Endothelial cell (in vitro differentiated cells): ENCODE measurements at places on chromosomes 5 and 9.
A peak's percentile ranks its signal among the peaks of the same experiment; 100 is the strongest.

GRCh38 chr5:160048131-160048530, 39.2 kb downstream of the TTC1 start:
- no peak for DNase-seq

GRCh38 chr9:136373300-136374182, at the start of gene CARD9:
TSS of gene CARD9 (minus strand) at chr9:136373669. CDS start at chr9:136372078, 1,591 bp downstream.
- DNase-seq = no peak

GRCh38 chr5:59123595-59124561, 541.0 kb downstream of the RAB3C start:
- DNase-seq = no peak

- DNase-seq = no peak
These were observed 11.8 kb upstream of the CHD1 start for GRCh38 chr5:98940581-98940980.

DNA sequence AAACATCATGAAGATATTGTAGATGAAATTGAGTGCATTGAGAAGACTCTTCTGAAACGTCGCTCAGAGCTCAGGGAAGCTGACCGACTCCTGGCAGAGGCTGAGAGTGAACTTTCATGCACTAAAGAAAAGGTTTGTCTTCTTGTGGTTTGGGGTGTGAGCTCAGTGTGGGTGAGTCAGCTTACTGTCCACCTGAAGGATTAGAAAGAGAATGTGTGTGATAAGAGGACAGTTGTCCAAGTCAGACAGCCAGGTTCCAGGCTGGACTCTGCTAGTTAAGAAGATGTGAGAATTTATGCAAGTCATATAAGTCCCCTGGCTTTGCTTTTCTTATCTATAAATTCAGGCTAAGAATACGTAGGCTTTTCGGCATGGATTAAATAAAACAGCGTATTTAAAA, 46.9 kb downstream of the RAB14 start:
- no peak for DNase-seq

DNA sequence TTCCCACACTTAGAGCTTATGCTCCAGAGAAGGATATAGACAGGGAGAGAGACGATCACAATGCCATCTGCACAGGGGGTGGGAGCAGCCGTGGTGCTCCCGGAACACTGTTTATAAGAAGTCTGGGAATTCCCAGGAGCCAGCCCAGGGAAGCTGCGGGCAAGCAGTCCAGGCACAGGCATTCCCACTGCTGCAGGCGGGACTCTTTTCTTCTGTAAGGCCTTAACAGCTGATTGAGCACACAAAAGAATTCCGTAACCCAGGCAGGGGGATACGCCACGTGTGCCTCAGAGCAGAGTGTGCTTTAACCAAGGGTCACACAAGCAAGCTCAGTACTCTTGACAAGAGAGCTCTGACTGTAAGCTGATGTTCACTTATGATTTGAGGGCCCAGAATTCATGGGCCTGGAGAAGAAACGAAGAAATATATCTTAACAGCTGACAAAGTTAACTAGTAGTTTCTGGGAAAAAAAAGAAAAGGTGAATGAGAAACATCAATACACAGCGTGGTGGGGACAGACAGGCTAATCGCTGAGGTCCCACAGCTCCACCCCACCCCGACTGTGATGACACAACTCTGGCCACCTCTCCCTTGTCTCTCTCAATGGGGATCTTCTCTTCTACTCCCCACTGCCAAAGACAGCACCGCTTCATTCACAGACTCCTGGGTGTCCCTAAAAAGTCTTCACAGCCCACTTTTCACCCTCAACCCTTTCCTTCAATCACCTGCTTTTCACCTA, 85.9 kb upstream of the SIMC1 start:
- DNase-seq = no peak

- no peak for DNase-seq
These were observed 115.8 kb upstream of the OTULINL start for GRCh38 chr5:14465776-14466175.

- no peak for DNase-seq
These were observed 164.3 kb upstream of the PRDM9 start for GRCh38 chr5:23343121-23343520.

GRCh38 chr9:121485623-121486022, 14.0 kb downstream of the GGTA1 start:
- DNase-seq = no peak

- no peak for DNase-seq
These were observed 424.6 kb upstream of the KLF4 start for GRCh38 chr9:107914151-107914550.

DNA sequence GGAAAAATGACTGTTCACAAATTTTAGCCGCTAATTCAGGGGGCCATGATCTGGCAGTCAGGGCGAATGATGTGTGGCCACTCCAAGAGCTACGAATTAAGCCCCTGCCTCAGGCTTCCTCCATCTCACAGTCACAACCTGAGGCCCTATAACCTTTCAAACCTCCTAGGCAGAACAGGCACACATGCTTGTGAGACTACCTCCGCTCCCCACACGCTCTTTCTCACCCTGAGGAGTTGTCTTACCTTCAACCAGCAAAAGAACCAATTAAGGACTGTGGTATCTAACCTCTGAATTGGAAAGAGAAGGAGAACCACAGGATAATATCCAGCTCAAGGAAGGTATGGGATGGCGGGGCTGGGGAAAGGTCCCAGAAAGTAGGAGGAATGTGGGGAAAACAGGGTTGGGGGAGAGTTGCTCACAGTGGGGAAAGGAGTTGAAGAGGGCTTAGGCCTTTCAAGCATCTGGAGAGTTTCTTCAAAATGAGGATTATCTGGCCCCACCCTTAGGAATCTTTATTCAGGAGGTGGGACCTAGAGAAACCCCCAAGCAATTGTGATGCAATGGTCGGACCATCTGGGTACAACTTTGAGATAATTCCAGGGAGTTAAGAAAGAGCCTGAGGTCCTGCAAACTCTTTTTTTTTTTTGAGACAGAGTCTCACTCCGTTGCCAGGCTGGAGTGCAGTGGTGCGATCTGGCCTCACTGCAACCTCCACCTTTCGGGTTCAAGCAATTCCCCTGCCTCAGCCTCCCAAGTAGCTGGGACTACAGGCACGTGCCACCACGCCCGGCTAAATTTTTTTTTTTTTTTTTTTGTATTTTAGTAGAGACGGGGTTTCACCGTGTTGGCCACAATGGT, 5.5 kb downstream of the PCDH1 start:
- no peak for DNase-seq

- peak; percentile 55 for DNase-seq
These were observed 305.1 kb downstream of the PSAT1 start for GRCh38 chr9:78601957-78602565.

DNA sequence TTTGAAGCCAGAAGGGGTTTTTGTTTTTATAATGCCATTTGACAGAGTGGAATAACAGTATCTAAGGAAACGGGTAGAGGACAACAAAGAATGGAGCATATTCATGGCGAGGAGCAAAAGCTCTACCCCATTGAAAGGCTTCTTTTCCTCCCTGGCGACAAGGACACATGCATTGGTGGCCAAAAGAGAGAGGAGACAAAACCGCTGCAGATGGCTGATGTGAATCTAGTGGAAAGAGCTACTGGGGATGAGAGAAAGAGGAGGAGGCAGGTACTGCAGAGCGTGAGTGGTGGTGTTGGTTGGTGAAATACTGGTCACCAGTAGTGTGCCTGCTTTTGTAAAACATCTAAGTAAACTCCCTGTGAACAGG, 491 bp downstream of the APC start:
- DNase-seq = peak; percentile 17

- DNase-seq = no peak
These were observed 44.0 kb upstream of the SLC25A51 start for GRCh38 chr9:37947977-37948376.

DNA sequence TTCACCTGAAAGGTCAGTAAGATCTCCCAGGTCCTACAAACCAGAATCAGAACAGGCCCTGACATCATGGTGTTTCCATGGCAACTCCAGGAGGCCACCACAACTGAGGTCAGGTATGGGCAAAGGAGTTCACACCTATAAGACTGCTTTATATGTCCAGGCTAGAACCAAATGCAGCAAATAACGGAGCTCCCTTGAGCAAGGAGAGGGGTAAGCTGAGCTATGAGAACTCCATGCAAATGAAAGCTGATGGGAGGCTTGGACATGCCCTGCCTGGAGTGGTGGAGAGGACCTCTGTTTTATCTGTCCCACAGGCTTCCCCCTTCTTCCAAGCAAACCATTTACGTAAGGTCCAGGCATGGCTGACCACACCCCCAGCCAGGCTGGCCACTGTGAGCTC, 207.7 kb downstream of the SPOCK1 start:
- DNase-seq = no peak

DNA sequence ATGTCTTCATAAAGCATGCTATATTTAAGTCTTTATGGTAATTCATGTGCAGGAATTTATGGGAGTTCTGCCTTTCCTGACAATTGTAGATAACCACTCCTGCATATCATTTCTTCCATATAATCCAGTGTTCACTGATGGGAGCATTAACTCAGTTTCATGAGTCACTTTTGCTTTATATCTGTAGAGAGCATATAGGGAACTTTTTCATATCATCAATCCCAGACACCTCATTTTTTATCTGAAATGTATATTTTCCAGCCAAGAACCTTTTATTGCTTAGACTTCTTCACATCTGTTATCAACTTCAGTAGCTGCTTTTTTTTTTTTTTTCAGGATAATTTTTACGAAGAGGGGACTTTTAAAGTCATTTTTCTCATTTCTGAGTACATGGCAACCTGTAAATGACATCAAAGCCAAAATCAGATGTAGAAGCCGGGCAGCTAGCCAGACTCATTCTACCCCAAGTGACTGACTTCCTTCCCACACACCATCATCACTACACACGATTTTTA, 41.1 kb downstream of the NFX1 start:
- DNase-seq = no peak

- no peak for DNase-seq
These were observed 20.5 kb downstream of the PPARGC1B start for GRCh38 chr5:149750596-149750995.

DNA sequence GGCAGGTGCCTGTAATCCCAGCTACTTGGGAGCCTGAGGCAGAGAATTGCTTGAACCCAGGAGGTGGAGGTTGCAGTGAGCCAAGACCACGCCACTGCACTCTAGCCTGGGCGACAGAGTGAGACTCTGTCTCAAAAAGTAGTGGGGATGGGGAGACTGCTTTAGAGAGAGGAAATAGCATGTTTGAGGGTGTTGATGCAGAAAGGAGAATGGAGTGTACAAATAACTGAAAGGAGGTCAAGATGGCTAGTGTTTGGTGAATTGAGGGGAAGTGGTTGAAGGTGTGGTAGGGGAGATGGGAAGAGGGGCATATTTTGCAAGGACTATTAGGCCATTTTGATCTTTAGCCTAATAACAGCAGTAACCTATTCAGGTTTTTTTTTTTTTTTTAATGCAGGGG, 18.2 kb downstream of the TENT2 start:
- DNase-seq = no peak

DNA sequence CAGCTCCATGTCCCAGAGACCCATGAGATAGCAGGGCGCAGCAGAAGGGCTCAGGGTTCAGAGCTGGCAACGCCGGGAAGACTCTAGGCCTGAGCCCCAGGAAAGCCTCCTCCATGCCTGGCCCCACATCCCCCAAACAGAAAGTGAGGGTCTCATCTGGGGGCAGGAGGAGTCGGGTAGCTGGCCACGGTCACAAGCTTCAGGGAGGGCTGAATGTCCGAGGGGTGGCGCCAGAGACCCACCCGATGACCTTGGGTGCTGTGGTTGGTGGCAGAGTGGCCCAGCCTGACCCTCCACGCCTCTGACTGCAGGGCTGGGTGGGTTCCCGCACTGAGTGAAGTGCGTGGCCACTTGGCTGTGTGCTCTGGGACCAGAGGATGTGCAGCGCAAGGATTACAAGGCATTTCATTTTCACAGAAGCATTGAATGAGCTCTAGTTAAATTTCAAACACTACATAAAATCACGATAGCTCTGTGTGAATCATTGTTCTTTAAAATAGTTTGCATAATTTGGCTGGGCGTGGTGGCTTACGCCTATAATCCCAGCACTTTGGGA, 3.0 kb downstream of the C8G start:
- DNase-seq = peak; percentile 52

DNA sequence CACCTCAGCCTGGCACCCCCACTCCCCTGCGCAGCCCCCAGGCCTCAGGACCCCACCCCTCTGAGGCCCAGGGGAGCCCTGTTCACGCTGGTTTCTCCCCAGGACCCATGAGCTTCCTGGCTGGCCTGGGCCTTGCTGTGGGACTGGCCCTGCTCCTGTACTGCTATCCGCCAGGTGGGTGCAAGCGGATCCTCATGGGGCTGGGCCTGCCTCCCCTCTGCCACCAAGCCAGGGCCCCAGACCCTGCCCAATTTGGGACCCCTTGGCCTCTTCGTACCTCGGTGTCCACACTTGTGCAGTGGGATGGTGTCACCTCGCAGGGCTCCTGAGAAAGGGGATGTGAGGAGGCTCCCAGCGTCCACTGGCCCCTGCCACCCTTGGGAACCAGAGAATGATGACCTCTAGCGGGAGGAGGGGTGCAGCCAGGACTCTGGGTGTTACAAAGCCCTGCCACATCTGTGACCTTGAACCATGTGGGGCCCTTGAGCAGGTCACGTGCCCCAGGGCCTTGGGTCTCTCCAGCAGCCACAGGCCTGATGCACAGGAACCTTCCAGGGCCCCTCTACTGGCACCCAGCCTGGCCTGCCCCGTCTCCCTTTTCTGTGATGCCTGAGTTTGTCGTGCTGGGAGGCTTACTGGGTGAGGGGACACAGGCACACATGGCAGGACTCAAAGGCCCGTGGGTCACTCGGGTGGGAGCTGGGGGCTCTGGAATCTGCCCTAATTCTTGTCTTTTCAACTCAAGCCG, 16.3 kb downstream of the CARD19 start:
- no peak for DNase-seq

- no peak for DNase-seq
These were observed 103.3 kb downstream of the SVEP1 start for GRCh38 chr9:110476251-110476650.

DNA sequence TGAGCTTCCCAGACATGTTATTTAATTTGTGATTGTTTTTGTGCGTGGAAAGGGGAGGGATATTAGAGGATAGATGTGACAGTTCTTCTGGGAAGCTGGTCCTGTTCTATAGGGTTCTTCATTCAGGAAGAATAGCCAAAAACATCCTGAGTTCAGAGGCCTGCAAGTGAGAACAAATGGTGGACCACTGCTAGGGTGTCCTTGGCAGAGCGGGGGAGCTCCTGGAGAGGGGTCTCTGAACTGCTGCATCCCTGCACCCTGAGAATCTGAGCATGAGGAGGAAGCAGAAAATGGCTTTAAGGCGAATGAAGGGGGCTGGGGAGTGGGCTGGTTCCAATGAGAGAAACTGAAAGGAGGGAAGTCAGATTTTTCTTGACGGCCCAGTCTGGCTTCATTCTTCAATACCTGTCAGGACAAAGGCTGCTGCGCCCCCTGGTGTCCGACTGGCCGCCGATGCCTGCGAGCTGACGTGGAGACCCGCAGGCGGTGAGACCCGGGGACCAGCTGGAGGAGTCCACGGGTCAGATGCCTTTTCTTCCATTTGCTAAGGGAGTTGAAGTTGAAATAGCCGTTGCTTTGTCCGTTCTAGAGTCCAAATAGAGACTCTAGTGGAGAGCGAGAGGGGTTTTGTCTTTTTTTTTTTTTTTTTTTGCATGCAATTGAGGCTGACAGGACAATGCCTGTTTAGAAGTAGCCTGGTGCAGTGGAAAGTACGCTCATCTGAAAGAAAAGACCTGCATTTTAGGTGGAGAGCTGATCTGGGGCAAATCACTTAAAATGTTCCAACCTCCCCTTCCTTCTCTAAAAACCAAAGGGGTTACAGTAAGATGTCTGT, 39.5 kb upstream of the NFIB start:
- DNase-seq = peak; percentile 98
